NCI-H2029 treated with DMSO at 0.1 percent for 48 hours (cell line): ENCODE measurements at places on chromosomes 3 and 15.

- DNase-seq, result no peak
Measured at GRCh38 chr15:82810061-82810889, 847 bp downstream of the WHAMM start.

GRCh38 chr3:139281522-139282196 is 62.2 kb upstream of the MRPS22 start:
- no peak for DNase-seq

GRCh38 chr3:175951047-175951694 is 1092.0 kb downstream of the NAALADL2 start:
- DNase-seq, result no peak

DNA sequence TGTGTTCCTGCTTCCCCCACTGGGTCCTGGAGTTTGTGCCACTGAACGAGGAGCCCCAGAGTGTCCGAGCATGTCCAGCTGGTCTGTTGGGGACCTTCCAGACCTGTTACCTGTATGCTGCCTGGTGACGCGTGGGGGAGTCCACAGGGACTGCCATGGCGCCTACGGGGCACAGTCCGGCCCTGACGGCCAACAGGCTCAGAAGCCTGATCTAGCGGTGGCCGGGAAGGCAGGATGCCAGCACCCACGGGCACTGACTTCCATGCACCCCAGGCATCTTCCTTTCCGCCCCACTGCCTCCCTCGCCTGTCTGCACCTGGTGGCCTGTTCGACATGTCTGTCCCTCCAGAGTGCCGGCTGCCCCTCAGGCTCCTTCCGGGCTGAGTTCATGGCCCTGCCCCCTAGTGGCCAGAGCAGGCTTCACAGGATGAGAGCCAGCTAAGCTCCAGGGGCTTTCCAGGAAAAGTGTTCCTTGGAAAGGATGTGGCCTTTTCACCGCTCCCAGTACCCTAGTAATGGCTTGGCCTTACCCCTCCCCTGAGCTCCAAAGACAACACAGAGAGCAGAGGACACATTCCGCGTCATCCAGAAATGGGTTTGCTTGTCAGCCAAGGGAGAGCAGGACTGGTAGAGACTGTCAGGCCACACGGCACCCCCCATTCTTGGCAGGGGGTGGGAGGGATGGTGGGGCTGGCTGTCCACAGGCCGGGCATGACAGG is 35.7 kb downstream of the NGRN start:
- DNase-seq, result peak; percentile 32

- DNase-seq, result no peak
Measured at GRCh38 chr15:79025201-79025600, 65.4 kb downstream of the RASGRF1 start.

- DNase-seq, result no peak
Measured at GRCh38 chr3:146214493-146214892, 36.4 kb downstream of the PLSCR4 start.

DNA sequence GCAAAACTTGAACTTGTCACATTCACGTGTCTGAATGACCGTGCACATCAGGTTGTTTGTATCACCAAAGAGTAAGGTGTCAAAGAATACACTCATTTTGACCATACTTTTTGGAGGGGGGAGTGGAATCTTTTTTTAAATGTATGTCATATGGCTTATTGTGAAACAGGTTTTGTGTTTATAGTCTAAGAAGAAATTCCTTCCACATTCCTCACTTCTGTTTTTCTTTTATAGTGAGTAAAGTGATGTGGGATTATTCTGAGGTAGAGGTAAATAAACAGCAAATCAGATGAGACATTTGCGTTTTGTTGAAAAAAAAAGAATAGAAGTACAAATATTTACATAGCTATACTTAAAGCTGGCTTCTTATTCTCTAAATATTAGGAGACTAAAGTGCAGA is 33.0 kb downstream of the SRP14 start:
- no peak for DNase-seq
